ENCODE measurements at places on chromosomes 2 and 18. TPM values are rescaled to one million over a fixed set of nuclear protein-coding genes. Genes with fewer than 3 reads are reported as not detected.
A peak's percentile ranks its signal among the peaks of the same experiment; 100 is the strongest.

PPM1B gene
- total RNA-seq = 44.4 TPM

GRCh38 chr2:9594366-9595054 is 36.3 kb downstream of the YWHAQ start:
- peak; percentile 93 for DNase-seq

- DNase-seq = peak; percentile 63
These were observed 249.3 kb upstream of the GULP1 start for GRCh38 chr2:188042412-188042811.

GRCh38 chr2:113212245-113213060 is 38.7 kb downstream of the PSD4 start:
- DNase-seq = no peak

DNA sequence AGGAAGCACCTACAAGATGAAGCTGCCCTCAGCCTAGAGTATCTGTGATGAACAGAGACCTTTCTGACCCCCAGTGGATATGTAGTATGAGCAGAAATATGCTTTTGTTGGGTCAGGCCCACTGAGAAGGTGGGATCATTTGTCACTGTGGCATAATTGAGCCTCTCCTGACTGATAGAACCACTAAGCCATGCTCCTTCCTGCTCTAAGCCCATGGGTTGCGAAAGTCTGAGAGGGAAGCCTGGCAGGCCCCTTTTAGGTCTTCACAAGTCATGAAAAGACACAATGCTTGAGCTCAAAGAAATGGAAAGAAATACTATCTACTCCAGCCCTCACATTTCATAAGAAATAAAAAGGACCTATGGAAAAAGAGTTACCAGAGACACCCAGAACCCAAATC is 127.7 kb downstream of the TNS1 start:
- no peak for DNase-seq

- DNase-seq = no peak
These were observed 933.9 kb upstream of the PIK3C3 start for GRCh38 chr18:41021089-41021488.

- DNase-seq = no peak
These were observed 249.4 kb downstream of the PLCL1 start for GRCh38 chr2:198053776-198054175.

DNA sequence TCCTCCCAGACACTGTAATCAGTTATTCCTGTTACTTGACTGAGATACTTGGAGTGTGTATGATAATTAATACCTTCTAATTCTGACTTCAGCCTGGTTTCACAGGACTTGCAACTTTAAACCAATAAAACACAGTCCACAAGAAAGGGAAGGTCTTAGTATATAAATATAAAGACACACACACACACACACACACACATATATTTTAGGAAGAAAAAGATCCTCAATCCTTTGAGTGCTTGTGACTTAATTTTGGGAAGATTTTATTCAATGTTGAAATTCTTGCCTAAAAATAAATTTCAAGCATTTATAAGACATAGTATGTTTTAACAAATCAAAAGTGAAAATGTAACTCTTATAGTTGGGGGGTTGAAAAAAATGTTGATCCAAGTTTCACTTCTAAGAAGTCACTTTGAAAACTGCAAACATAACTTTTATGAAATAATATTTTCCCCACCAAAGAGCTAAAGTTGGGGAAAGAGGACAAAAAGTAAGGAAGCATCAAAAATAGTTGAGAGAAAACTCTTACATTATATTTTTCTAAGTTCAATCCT is 824 bp upstream of the VPS54 start:
- DNase-seq = peak; percentile 11

GPR55 gene
- not detected for total RNA-seq

GRCh38 chr18:24398540-24398939 is 916 bp upstream of the OSBPL1A start:
- peak; percentile 69 for DNase-seq

- no peak for DNase-seq
These were observed 465.6 kb upstream of the LINC00305 start for GRCh38 chr18:64614446-64614845.

DNA sequence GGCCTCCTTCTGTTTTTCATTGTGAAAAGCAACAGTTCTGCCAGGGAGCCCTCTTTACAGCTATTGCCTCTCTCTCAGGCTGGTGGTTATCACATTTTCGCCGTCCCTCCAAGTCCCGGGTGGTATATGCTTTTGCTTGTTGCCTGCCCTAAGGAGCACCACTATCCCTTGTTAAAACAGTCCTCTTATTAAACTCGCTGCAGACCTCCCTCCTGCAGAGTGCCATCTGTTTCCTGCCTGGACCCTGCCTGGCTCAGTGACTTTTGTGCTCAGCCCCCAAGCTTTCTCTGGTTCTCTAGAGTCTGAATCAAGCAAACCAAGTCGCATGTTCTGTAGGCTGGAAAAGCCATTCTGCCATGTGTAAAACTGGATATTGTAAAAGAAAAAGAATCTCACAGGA is 72.1 kb upstream of the FHL2 start:
- DNase-seq = no peak

DNA sequence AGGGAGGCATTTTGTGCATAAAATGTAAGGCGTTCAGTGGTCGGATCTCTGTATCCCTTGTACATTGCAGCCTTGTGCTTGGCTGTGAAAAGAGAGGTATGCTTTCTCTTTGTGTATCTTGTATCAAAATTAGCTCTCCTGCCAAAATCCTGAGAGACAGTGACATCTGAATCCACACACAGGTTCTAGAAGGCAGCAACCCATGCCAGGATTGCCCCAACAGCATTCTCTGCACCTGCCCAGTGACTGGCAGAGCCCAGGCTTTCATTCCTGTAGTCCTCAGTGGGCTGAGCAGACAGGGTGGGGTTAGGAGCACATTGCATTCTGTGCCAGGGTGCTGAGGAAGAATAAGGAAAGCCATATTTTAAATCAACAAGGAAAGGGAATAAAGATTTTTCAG is 740.3 kb upstream of the RAB6C start:
- no peak for DNase-seq

FSHR gene
- total RNA-seq = not detected

TWIST2 gene
- total RNA-seq = 4.6 TPM

SLC14A1 gene
- total RNA-seq = not detected

DNA sequence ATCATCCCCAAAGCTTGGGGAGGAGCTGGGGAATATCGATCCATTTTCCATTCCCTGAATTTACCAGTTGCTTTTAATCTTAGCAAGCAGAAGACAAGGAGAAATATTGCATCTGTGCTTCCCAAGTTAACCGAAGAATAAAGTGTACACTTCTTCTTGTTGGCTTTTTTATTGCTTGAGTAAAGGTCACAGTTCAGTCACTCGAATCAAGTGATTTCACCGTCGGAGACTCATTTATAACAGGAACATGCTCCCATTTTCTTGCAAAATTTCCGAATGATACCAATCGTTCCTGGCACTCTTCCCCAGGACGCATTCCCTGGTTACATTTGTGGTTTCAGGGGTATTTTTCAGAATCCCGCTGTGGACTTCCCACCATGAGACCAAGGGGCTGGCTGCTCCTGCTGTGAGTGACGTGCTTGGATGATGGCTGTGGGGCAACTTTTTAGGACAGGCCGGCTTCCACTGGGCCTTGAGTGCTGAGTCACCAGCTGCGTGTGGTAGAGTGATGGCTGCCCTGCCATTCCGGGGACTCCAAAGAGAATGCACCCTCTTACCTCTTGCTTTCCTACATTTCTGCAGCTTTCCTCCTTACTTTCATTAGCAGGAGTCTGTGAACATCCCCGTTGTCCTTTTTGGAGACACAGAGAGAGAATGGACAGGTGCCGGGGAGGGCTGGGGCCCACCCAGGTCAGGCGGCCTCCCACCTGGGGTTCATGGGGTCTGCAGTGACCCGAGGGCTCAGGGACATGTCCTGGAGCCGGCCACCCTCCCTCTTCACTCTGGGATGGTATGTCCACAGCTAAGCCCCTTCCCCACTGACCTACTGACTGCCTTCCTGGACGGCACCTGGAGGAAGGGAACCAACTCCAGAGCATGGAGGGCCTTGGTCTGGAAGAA is 60.7 kb upstream of the HDAC4 start:
- no peak for DNase-seq
